Central memory CD8-positive, alpha-beta T cell (primary cell): ENCODE measurements at places on chromosomes 5 and 9.

DNA sequence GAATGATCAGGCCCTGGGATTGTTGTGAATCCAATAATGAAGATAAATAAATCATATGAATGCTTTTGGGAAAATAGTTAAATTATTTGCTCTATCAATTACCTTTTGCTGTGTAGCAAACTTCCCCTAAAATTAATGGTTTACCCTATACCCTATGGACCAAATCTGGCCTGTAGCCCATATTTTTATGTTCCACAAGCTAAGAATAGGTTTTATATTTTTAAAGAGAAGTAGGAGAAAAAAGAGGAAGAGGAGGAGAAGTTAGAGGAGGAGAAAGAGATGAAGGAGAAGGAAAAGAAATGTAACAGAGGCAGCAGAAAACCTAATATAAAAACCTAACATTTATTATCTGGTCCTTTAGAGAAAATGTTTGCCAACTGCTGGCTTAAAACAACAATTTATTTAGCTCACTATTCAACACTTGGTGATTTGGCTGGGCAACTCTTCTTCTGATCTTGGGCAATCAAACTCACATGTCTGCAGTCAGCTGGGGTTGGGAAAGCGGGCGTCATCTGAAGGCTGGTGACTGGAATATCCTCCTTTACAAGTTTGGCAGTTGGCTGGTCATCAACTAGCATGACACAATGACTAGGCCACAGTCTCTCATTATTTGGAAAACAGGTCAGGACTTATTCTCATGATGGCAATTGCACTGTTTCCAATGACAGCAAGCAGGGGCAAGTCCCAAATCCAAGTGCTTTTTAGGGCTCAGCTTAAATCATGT, 522.9 kb downstream of the RASEF start:
- no peaks in the 10 kb centered on the region for H3K36me3 ChIP-seq
- no peak overlapping the region for H3K27ac ChIP-seq
- H3K4me3 ChIP-seq: no peak overlapping the region
- no peaks in the 10 kb centered on the region for H3K4me1 ChIP-seq
- DNase-seq: no peak
- no peaks in the 10 kb centered on the region for H3K27me3 ChIP-seq

DNA sequence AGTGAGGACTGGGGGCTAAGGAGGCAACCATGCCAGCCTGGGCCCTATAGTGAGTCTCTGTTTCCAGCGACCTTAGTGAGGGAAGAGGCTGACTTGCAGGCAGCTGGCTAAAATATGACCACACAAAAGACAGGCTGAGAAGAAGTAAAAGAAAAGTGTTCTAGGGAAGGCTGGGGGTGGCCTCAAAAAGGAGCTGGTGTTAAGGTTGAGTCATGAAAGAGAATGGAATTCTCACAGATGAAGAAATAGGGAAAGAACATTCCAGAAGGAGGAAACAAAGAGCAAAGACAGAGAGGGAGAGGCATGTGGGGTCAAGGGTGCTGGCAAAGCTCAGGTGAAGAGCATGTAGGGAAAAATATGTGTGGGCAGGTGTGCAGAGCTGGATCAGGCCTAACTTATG, 302.7 kb upstream of the RFX3 start:
- no peak for DNase-seq
- H3K4me1 ChIP-seq: no peaks in the 10 kb centered on the region
- H3K4me3 ChIP-seq: no peak overlapping the region
- peaks cover 11% of the 10 kb centered on the region for H3K27me3 ChIP-seq

- no peaks in the 10 kb centered on the region for H3K36me3 ChIP-seq
- no peak overlapping the region for H3K27ac ChIP-seq
- DNase-seq: no peak
Observed at GRCh38 chr5:123134653-123135181, 45.7 kb downstream of the PRDM6 start.

GRCh38 chr5:132611965-132612364, 46.0 kb upstream of the IL13 start:
- peaks cover 27% of the 10 kb centered on the region for H3K36me3 ChIP-seq
- no peaks in the 10 kb centered on the region for H3K4me1 ChIP-seq
- H3K27ac ChIP-seq: no peak overlapping the region
- H3K4me3 ChIP-seq: no peak overlapping the region

DNA sequence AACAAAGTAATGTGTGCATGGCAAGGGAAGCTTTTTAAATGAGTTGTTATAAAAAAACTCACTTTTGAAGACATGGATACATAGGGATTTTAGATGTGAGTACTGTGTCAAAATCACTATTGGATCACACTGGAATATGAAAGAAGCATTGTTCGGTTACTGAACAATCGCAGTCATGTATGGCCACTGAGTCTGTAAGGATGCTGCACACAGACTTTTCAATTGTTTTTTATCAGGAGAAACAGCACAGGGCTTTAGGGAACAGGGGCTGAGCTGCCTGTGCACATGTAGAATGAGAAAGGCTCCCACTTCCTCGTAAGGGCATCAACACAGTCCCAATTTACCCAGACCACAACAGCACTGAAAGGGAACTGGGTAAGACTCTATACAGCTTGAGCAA, 1333.9 kb upstream of the DMAC1 start:
- no peaks in the 10 kb centered on the region for H3K36me3 ChIP-seq
- no peaks in the 10 kb centered on the region for H3K4me1 ChIP-seq
- H3K27me3 ChIP-seq: no peaks in the 10 kb centered on the region
- no peak for DNase-seq

- no peak overlapping the region for H3K27ac ChIP-seq
- no peaks in the 10 kb centered on the region for H3K36me3 ChIP-seq
- no peaks in the 10 kb centered on the region for H3K4me1 ChIP-seq
- no peak for DNase-seq
Observed at GRCh38 chr9:89252651-89253267, 58.2 kb upstream of the CKS2 start.

GRCh38 chr9:124377551-124378406, 37.5 kb downstream of the PSMB7 start:
- no peak overlapping the region for H3K27ac ChIP-seq
- H3K4me1 ChIP-seq: peaks cover 45% of the 10 kb centered on the region
- no peak for DNase-seq

DNA sequence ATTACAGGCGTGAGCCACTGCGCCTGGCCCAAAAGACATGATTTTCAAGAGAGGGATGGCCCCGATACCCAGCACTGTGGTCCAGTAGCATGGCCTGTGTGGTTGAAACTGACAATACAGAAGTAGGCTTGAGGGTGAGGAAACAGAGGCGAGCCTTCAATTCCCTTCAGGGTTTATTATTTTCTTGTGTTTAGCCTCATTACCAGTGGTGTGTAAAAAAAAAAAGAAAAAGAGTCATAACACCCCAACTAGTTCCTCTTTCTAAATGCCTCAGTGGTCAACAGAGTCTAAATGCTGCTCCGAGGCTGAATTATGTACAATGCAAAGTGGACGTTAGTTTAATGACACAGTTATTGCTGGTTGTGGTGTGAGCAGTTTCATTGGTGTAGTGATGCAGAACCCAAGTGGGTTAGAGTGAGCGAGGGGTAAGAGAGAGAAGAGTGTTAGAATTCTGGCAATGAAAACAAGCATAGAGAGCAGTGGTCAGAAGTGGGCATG, 58.8 kb downstream of the SNX30 start:
- no peak overlapping the region for H3K27ac ChIP-seq
- peaks cover 10% of the 10 kb centered on the region for H3K4me1 ChIP-seq
- H3K4me3 ChIP-seq: no peak overlapping the region

GRCh38 chr9:97041898-97042297, 3.0 kb upstream of the CTSV start:
- H3K27me3 ChIP-seq: peaks cover 86% of the 10 kb centered on the region
- no peak overlapping the region for H3K4me3 ChIP-seq
- H3K4me1 ChIP-seq: peaks cover 8% of the 10 kb centered on the region
- H3K27ac ChIP-seq: no peak overlapping the region
- DNase-seq: no peak
- H3K36me3 ChIP-seq: peaks cover 3% of the 10 kb centered on the region

- H3K27ac ChIP-seq: no peak overlapping the region
- H3K4me1 ChIP-seq: peaks cover 6% of the 10 kb centered on the region
- no peak for DNase-seq
- no peaks in the 10 kb centered on the region for H3K36me3 ChIP-seq
- H3K27me3 ChIP-seq: no peaks in the 10 kb centered on the region
Observed at GRCh38 chr5:60959156-60959555, 14.2 kb downstream of the NDUFAF2 start.

DNA sequence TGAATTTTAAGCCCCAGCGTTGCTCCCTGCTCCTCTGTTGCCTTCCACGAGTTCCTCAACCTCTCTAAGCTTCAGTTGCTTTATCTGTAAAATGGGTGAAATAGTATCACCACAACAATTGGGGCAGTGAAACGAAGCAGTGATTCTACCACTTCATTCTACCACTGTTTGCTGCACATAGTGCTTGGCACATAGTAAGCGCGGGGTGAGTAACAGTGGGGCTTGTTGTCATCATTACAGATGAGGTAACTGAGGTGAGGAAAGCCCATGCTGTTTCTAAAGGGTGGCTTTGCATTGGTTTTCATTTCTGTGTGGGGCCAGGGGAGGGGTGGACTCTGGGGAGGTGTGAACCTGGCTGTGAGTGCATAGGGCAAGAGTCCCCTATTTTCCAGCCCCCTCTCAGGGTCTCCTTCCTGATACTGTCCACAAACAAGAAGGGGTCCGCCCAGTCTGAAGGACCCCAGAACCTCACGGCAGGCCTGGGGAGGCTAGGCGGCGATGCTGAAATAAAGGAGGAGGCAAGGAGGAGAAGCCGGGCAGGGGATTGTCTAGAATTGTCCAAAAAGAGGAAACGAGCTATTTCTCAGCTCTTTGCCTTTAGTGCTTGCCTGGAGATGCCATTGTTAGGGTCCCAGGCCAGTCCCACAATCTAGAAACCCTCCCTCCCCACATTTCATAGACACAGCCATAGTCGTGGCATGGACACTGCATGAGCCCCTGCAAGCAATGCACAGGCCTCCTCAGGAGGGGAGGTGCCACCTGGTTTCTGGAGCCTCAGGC, 65.6 kb downstream of the IL6ST start:
- no peak for DNase-seq
- peaks cover 3% of the 10 kb centered on the region for H3K36me3 ChIP-seq
- no peak overlapping the region for H3K27ac ChIP-seq

GRCh38 chr5:168598639-168599038, 19.5 kb upstream of the PANK3 start:
- no peak overlapping the region for H3K27ac ChIP-seq
- H3K4me3 ChIP-seq: no peak overlapping the region
- DNase-seq: no peak
- H3K27me3 ChIP-seq: peaks cover 62% of the 10 kb centered on the region
- H3K4me1 ChIP-seq: no peaks in the 10 kb centered on the region

GRCh38 chr5:112738191-112738560, 491 bp downstream of the APC start:
- H3K27ac ChIP-seq: peak overlapping the region; percentile 83
- peaks cover 6% of the 10 kb centered on the region for H3K36me3 ChIP-seq
- no peaks in the 10 kb centered on the region for H3K27me3 ChIP-seq
- peak overlapping the region; percentile 93 for H3K4me3 ChIP-seq
- no peak for DNase-seq

DNA sequence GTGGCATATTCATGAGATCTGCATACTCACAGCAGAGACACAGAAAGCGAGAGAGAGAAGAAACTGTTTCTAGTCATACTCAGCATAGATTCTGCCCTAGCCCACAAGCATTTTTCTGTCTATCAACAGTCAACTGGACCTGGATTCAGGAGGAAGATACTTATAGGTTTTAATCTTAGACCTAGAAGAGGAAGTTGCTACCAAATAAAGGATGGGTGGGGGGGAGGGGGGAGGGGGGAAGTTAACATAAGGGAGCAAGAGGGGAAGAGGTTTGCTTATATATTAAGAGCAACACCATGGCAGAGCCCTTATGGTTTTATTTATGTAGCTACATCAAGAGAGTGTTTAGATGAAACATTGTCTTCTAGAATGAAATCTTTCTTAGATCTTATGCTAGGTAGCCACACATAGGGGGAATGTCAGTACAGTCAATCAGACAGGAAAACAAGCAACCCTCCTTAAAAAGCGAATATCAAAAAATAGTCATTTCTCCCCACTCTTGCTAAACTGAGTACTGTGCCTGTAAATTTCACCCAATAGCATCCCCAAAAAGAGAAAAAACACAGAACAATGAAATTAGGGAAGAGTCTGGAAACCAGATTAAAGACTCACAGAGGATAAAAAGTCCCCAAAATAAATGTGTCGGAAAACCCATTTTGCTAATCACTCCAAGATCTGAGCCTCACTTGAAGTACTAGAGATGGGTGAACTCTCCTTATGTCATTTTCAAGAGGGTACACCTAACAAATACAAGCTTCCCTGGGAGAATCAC, 192.7 kb upstream of the NR4A3 start:
- H3K36me3 ChIP-seq: no peaks in the 10 kb centered on the region
- no peak overlapping the region for H3K27ac ChIP-seq
- H3K27me3 ChIP-seq: peaks cover 21% of the 10 kb centered on the region
- peaks cover 8% of the 10 kb centered on the region for H3K4me1 ChIP-seq
- no peak overlapping the region for H3K4me3 ChIP-seq

- H3K4me3 ChIP-seq: no peak overlapping the region
- H3K27ac ChIP-seq: peak overlapping the region; percentile 60
- no peak for DNase-seq
- H3K4me1 ChIP-seq: no peaks in the 10 kb centered on the region
- H3K27me3 ChIP-seq: peaks cover 71% of the 10 kb centered on the region
Observed at GRCh38 chr9:126122901-126123616, 203.6 kb upstream of the MVB12B start.

GRCh38 chr5:105817416-105817815, 1853.3 kb downstream of the EFNA5 start:
- no peaks in the 10 kb centered on the region for H3K27me3 ChIP-seq
- no peak overlapping the region for H3K4me3 ChIP-seq
- no peaks in the 10 kb centered on the region for H3K36me3 ChIP-seq
- DNase-seq: no peak
- no peak overlapping the region for H3K27ac ChIP-seq

- H3K27me3 ChIP-seq: peaks cover 21% of the 10 kb centered on the region
- DNase-seq: no peak
- no peak overlapping the region for H3K4me3 ChIP-seq
- H3K4me1 ChIP-seq: peaks cover 6% of the 10 kb centered on the region
Observed at GRCh38 chr9:116741086-116741740, 54.1 kb downstream of the TRIM32 start.

GRCh38 chr9:130857864-130858738, 23.0 kb downstream of the ABL1 start:
- no peak for DNase-seq
- H3K4me3 ChIP-seq: no peak overlapping the region
- H3K27me3 ChIP-seq: no peaks in the 10 kb centered on the region
- H3K27ac ChIP-seq: no peak overlapping the region
- no peaks in the 10 kb centered on the region for H3K4me1 ChIP-seq
- peaks cover 15% of the 10 kb centered on the region for H3K36me3 ChIP-seq

- DNase-seq: no peak
- H3K27ac ChIP-seq: peak overlapping the region; percentile 67
- no peaks in the 10 kb centered on the region for H3K27me3 ChIP-seq
- peaks cover 42% of the 10 kb centered on the region for H3K4me1 ChIP-seq
Observed at GRCh38 chr9:36154331-36154952, 14.7 kb upstream of the CCIN start.
